Pons (tissue), 1 donor: ENCODE measurements at places on chromosomes 7 and 10.

DNA sequence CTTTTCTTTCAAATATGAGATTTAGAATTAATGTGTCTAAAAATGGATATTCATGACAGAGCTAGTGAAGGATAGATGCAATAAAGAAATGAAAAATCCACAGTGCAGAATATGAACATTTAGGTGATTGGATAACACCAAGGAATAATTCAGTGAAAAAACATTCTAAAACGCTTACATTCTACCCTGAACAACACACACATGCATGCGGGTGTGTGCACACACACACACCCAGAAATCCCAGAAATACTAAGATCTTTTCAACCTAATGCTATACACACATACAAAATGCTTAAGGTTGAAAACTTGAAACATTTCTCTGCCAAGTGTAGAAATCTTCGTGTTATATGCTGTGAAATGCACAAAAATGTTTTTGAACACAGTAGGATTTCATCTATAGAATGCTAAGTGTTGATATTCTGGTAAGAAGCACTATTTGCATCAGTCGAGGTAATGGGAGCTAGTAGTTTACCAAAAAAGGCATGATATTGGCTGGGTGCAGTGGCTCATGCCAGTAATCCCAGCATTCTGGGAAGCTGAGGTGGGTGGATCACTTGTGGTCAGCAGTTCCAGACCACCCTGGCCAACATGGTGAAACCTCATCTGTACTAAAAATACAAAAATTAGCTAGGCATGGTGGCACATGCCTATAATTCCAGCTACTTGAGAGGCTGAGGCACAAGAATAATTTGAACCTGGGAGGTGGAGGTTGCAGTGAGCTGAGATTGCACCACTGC lies 600.6 kb downstream of the PHTF2 start:
- no peak for DNase-seq

DNA sequence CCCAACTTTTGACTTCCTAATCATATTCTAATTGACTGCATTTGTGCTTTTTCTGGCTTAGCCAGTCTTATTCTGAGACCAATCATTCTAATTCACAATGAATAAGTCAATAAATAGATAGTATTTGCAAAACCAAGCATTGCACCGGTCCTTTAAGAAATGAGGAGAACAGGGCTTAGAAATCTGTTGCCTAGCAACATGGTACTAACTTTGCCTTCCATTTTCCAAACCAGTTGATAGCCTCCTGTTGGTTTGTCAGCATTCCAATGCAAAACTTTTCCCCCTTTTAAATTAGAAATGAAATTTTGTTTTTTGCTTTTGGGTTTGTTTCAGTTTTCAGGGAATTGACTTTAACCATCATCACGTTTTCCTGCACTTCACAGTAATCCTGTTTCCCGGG lies 603.5 kb upstream of the NRP1 start:
- DNase-seq: no peak

- DNase-seq: no peak
Observed at GRCh38 chr10:2897619-2898508, 169.5 kb upstream of the PFKP start.

GRCh38 chr10:4693967-4694366 lies 132.0 kb upstream of the AKR1E2 start:
- DNase-seq: no peak

DNA sequence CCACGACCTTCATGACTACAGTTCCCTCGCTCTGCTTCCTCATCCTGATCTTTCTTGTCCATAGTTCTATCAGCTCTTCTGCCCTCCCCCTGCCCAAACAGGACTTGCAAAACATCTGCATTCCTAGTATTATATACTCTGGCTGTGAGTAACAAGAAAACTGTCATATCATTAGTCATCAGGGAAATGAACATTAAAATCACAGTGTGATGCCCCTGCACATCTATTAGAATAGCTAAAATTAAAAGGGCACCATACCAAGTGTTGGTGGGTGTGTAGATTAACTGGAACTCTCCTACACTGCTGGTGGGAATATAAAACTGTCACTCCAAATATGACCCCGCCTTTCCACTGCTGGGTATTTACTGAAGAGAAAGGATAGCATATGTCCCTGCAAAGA lies 141.8 kb downstream of the C7orf25 start:
- no peak for DNase-seq

- DNase-seq: no peak
Observed at GRCh38 chr7:75951506-75951905, 36.6 kb downstream of the POR start.

GRCh38 chr7:124996778-124997177 lies 67.2 kb upstream of the POT1 start:
- DNase-seq: no peak

DNA sequence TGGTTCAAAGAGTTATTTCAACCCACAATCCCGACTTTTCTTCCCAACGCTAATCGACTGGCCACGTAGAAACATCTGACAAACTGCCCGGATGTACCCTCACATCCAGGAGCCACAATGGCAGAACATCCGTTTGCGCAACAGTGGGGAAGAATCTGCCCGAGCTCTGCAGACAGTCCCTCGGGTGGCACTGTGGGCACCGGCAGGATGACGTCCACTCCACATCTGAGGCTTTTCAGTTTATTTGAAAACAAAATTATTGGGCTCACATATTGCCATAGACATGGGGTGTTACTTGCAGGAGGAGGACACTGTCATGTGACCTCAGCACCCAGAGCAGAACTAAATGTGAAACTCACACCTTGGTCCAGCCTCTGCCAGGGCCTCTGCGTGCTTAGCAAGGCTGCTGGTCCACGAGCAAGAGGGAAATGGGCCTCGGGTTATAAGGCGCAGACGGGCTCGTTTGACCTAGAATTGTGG lies 84.1 kb downstream of the MKI67 start:
- no peak for DNase-seq

DNA sequence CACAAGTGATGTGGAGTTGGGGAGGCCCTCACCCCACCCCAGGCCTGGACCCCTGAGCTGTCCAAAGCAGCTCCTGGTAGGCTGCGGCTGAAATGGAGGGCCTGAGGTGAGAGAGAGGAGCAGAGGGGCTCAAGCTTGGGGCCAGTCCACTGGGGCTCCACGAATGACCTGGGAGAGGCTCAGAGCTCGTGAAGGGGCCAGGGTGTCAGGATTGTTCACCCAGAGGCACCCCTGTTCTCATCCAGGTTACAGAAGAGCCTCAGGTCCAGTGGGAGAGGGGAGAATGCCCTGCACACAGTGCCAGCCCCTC lies 102.2 kb upstream of the RET start:
- DNase-seq: no peak

DNA sequence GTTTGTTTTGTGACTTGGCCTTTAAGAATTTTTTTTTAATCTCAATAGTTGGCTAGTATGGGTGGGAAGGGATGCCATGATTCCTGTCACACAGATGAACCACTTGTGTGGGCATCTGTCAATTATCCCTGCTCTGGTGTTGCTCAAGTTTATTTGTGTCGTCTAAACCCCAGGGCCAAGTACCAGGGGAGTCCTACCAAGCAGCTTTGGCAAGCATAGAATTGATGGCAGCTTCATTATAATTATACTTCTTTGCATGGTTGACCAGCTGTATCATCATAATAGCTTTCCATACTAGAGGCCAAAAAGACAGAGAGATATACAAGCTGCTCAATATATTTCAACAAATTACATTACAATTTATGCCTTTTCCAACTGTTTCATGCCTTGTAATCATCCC lies 30.4 kb downstream of the SUGCT start:
- no peak for DNase-seq

- peak; percentile 90 for DNase-seq
Observed at GRCh38 chr7:55381696-55382095, 16.6 kb downstream of the LANCL2 start.

DNA sequence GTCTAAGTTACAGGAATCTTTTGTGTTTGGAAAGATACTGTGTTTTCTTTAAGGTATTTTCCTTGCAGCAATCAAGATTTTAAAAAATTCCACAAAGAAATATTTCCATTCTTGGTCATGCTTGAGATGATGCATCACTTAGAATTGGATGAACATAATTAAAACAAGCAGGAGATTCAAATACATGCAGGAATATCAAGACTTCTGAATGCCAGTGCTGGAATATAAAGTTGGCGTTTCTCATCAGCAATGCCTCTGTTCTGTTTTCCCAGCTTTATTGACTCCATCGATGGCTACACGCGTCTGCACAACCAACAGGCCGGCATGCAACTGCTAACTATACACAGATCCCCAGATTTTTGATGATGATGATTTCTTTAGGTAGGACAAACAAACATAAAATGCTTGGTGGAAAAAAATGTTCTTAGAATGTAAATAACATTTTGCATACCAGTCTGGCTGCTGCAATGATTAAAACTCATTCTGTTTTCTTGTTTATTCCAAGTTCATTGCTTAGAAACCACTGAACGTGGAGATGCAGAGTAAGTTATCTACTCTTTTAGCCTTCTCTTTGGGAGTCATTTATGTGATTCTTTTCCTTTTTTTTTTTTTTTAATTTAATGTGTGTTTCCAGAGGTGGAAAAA lies 91.3 kb upstream of the FAM171A1 start:
- DNase-seq: no peak

- DNase-seq: no peak
Observed at GRCh38 chr10:119466655-119467054, 75.9 kb downstream of the RGS10 start.

- DNase-seq: no peak
Observed at GRCh38 chr7:149070372-149071125, 20.0 kb downstream of the ZNF786 start.

DNA sequence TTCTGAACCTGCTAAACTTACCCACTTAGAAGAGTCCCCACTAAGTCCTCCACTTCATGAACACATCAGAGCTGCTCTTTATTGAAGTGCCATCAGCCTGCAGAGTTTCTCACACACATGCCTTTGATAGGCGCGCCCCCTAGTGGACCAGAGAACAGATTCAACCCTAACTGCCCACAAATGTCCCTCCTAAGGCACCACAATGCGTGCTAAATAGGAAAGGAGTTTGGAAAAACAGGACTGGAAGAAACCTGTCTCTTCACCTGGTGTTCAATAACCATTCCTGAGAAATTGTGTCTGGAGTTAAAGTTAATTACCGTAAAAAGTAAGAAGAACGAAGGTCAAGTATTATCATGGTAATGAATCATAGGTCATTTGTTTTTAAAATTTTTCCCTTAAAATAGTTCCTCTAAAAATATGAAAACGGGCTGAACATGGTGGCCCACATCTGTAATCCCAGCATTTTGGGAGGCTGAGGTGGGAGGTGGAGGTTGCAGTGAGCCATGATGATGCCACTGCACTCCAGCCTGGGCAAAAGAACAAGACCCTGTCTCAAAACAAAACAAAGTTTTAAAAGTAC lies 249.7 kb downstream of the ELMO1 start:
- peak; percentile 91 for DNase-seq

GRCh38 chr10:52322323-52322722 lies 8.2 kb downstream of the DKK1 start:
- no peak for DNase-seq

DNA sequence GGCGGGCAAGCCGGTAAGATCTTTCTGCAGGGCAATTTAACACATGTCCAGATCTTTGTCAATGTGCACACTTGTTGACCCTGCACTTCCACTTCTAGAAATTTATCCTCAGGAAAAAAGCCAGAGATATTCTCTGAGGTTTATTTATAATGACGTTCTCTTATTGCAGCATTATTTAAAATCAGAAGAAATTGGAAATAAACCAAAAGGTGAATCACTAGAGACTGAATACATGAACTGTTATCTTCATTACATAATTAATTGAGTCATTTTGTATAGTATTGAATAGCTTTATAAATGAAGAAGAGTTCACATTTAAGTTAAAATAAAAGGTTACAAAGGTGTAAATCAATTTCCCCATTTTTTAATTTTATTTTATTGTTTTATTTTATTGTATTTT lies 16.3 kb upstream of the SAR1A start:
- DNase-seq: no peak

GRCh38 chr10:28179006-28179742 lies 123.7 kb downstream of the MPP7 start:
- DNase-seq: peak; percentile 65

DNA sequence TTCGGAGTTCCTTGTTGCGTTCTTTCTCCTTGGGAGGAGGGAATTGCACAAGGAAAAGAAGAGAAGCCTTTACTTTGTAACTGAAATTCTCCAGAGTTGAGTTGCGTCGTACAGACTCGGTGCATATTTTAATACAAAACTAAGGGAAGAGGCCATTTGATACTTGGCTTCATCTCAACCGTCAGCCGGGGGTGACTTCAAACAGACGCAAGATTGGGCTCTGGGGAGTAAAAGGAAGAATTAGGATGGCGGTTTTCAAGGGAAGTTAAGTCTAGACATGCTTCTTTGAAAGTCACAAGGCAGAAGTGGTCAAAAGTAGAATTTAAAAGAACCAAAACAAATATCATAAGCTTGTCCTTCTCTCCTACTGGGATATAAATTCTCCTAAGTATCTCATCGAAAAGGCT lies 1.6 kb downstream of the PRR15 start:
- peak; percentile 22 for DNase-seq

DNA sequence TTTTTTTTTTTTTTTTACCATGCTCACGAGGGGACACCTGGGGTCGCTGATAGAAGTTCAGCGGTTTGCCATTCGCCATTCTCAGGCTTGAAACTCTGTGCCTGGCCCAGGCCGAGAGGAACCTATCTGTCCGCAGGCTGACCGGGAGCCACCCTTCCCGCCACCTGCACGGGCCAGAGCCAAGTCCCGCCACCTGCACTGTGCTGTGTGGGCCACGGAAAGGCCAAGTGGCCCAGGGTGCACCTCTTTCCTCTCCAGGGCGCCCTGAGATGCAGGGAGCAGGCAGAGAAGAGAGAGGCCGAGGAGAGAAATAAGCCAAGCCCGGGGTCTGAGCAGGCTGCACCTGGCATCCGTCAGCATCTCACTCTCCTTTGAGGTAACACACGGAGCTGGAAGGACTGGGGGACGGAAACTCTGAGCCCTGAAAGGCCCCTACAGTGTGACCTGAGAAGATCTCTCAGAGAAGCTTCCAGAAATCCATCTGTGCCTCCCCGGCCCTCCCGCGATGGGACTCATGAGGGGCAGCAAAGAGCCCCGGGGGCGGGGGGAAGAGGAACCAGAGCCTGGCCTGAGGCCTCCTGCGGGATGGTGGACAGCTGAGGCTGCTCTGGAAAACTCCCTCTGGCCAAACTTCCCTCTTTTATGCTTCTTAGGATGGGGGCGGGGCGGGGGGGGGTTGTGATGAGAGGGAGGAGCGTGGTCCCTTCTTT lies 46.6 kb downstream of the PRKAG2 start:
- DNase-seq: no peak
